ENCODE measurements at places on chromosomes 16 and 17.

- DNase-seq, result peak; percentile 29
These were observed 348.7 kb upstream of the TNRC6C start for GRCh38 chr17:77609553-77610517.

GRCh38 chr17:58317421-58318064, 11.1 kb downstream of the TSPOAP1 start:
- no peak for DNase-seq

- peak; percentile 54 for DNase-seq
These were observed 1.8 kb downstream of the ZBTB4 start for GRCh38 chr17:7477392-7478275.

DNA sequence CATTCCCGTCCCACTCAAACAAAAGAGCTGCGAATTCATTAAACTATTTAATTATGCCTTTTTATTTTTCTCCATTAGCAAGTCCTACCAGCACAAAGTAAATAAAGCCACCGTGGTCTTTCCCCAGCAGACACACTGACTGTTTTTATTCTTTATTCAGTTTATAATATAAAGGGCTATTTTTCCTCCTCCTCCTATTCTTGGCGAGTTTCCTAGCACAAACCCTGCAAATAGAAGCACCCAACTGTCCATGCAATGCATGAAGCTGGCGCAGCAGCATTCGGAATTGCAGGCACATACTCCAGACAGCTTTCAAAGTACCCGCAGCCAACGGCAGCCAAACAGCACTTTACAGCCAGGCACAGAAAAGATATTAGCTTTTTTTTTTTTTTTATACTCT, 583.4 kb upstream of the PSMD7 start:
- no peak for DNase-seq

DNA sequence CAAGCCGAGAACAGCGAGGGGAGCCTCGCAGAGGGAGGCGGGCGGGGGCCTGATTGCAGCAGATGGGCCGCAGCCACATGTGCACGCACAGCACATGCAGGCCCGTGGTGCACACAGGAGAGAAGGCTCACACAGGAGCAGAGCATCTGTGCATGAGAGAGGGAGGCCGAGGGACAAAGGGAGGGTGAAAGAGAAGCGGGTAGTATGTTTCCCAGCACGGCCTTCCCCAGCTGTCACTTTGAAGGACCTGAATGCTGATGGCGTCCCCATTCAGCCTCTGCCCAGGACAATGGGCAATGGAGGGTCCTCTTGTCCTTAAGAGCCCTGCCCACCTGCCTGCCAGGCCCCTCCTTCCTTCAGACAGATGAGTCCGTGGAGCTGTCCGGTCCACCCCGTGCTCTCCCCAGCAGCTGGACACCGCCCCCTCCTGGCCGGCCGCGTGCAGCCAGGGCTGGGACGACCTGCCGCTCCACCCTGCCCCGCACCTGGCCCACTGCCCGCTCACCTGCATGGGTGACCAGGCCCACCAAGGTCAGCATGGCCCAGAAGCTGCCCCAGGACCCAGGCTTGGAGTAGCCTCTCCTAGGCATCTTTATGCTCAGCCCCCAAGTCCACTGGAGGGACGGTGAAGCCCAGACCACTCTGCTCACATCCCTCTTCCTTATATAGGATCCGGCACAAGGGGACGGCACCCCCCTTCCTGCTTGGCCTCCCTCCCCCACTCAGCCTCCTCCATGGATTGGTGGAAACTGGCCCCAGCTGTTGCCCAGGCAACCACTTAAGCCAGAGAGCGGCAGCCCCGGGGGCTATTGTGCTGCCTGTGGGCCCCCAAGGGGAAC, at the start of gene BTBD17:
BTBD17 (minus strand) TSS at position 639 of the 839 bp plus-strand sequence; CDS start at position 590, 49 bp downstream.
- DNase-seq, result peak; percentile 90

- no peak for DNase-seq
These were observed 75.8 kb upstream of the MED13 start for GRCh38 chr17:62140836-62141235.

DNA sequence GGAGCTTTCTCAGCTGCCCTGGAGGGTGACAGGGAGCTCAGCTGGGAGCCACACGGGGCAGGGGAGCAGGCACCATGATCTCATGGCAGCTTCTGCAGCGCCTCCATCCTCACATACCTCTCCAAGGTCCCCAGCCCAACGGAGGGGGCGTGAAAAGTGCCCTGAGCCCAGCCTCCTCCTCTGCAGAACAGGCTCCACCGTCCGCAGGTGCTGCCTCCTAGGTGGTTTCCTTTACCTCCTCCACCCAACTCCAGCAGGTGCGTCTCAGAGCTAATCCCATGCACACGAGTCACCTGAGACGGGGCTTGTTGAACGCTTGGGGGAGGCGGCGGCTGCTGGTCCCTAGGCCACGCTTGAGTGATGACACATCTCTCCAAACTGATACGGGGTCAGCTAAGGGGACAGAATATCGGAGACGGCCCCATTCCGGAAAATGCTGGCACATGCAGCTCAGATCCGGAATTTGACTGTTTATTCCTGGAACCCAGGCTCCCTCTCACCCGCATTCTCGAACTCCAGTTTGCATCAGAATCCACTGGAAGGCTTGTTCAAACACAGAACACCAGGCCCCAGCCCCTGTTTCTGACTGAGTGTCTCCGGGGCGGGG, 387 bp upstream of the SLC38A8 start:
- no peak for DNase-seq
